ENCODE measurements at places on chromosomes 4 and X. TPM values are rescaled to one million over a fixed set of nuclear protein-coding genes. Genes with fewer than 3 reads are reported as not detected.

DNA sequence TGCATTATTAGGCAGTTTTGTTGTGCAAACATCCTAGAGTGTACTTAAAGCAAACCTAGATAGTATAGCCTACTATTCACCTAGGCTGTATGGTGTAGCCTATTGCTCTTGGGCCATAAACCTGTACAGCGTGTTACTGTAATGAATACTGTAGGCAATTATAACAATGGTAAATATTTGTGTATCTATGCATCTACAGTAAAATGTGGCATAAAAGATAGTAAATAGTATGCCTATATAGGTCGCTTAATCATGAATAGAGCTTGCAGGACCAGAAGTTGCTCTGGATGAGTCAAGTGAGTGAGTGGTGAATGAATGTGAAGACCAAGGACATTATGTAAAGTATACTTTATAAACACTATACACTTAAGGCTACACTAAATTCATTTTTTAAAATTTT is 16.6 kb downstream of the USO1 start:
- no peak for DNase-seq

The BEX1 gene
- polyA plus RNA-seq: 2.1 TPM

- no peak for DNase-seq
Measured at GRCh38 chrX:16320765-16321355, 153.6 kb downstream of the MAGEB17 start.

GRCh38 chrX:108285918-108286317 is 152.3 kb downstream of the COL4A6 start:
- no peak for DNase-seq

The TAPT1 gene
- polyA plus RNA-seq: 31.6 TPM

The CYBB gene
- 15.5 TPM for polyA plus RNA-seq

- DNase-seq: no peak
Measured at GRCh38 chr4:100118181-100118580, 72.1 kb downstream of the DDIT4L start.

The RS1 gene
- not detected for polyA plus RNA-seq

The TBX22 gene
- polyA plus RNA-seq: not detected

The LGI2 gene
- 4.0 TPM for polyA plus RNA-seq

DNA sequence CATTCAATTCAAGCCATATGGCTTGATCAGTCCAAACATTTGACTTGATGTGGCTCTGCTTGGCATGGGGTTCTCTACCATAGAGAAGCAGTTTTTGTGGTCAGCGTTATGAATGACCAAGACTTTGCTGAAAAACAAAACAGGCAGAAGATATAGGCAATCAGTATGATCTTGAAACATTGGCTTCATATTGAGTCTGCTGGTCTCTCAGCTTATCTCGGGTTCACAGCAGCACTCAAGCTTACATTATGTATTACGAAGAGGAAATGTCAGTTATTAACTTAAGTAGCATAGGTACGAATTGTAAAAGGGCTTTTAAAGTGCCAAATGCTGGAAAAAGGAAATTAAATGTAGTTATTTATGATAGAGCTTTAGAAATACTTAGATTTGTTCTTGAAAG is 99.0 kb downstream of the AFF2 start:
- no peak for DNase-seq

DNA sequence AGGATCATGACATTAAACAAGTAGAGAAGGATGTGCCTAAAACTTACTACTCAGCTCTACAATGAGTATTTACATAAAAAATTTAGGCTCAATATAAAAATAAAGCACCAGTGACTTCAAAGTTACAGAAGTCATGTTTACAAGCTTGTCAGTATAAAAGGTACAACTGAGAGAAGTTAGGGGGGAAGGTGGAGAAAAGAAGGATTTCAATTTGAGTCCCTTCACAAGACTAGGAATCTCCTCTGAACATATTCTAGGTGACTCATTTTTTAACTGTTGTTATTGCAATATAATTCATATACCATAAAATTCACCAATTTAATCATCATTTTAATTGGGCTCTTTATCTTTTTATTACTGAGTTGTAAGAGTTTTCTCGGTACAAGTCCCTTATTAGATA is 26.9 kb downstream of the FRYL start:
- no peak for DNase-seq

The ADH1B gene
- polyA plus RNA-seq: 18.8 TPM

DNA sequence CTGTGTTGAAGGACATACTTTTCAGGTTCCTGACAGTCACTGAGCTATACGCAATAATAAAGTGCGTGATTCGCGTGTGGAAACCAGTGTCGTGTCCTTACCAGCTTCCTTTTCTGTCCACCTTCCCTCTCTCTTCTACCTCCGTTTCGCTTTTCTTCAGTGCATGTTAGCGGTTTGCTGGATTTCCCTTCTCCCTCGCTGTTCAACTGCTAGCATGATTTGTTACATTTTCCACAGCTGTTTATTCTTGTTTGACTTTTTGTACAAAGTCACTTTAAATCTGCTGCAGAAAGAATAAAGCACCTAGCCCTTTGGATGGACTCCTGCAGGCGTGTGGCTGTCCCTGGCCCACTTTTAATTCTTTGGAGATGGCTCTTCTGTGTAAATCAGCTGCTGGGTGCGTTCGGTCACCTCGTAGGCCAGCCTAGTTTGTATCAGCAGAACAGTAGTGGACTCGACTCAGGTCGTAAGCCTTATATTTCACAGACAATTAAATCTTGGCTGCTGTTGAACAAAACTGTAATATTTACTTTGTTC is 8.9 kb upstream of the HAND2 start:
- no peak for DNase-seq

Measured in muscle of back (tissue), 13 donors.